Heart left ventricle (tissue), 16 donors: ENCODE measurements at places on chromosomes 6 and 20. TPM values are rescaled to one million over a fixed set of nuclear protein-coding genes. Genes with fewer than 3 reads are reported as not detected.

PTCHD4 gene
- total RNA-seq: 1.3 TPM

WFDC6 gene
- not detected for total RNA-seq

CFAP61 gene
- 45.8 TPM for total RNA-seq

- no peak overlapping the region for H3K27ac ChIP-seq
- no peak overlapping the region for H3K4me3 ChIP-seq
- H3K36me3 ChIP-seq: no peaks in the 10 kb centered on the region
- no peaks in the 10 kb centered on the region for H3K27me3 ChIP-seq
- DNase-seq: no peak
- no peaks in the 10 kb centered on the region for H3K4me1 ChIP-seq
Measured at GRCh38 chr6:90900034-90900433, 313.2 kb upstream of the MAP3K7 start.

- no peak overlapping the region for H3K27ac ChIP-seq
- no peak for DNase-seq
- H3K4me1 ChIP-seq: no peaks in the 10 kb centered on the region
- no peak overlapping the region for H3K4me3 ChIP-seq
Measured at GRCh38 chr6:159116343-159116742, 52.9 kb upstream of the FNDC1 start.

GRCh38 chr6:40585651-40586269 is 1.4 kb downstream of the LRFN2 start:
- H3K27me3 ChIP-seq: peaks cover 51% of the 10 kb centered on the region
- no peak overlapping the region for H3K4me3 ChIP-seq
- peaks cover 6% of the 10 kb centered on the region for H3K4me1 ChIP-seq
- H3K36me3 ChIP-seq: no peaks in the 10 kb centered on the region

- no peak overlapping the region for H3K27ac ChIP-seq
- peaks cover 25% of the 10 kb centered on the region for H3K36me3 ChIP-seq
- peak; percentile 23 for DNase-seq
- no peaks in the 10 kb centered on the region for H3K27me3 ChIP-seq
Measured at GRCh38 chr6:163554663-163555062, 140.1 kb downstream of the QKI start.

DNA sequence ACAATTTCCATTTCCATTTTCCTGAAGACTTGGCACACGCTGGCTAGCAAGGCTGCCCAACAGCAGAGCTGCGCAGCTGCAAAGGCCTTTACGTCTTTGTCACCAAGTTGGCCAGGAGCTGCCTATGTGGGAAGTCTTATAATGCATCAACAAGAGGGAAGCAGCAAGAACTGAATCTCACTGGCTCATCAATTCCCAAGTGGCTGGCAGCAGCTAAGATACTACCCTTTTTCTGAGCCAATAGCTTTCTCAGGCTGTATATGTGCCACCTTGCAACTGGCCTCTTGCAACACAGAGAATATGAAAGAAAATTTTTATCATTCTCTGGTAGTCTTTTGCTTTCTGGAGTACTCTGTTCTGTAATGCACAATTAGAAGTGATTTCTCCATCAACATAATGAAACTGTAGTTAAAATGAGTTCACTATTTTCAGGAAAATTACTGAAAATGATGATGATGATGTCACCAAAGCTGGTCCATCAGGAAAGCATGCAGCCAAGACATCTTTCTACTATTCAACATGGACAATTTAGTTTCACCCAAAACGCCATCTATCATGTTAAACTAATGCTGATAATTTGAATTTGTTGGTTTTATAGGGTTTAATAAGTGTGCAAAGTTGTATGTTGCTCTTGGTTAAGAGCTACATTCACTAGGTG is 97.3 kb upstream of the FOXA2 start:
- DNase-seq: no peak
- no peaks in the 10 kb centered on the region for H3K36me3 ChIP-seq
- H3K27ac ChIP-seq: no peak overlapping the region
- no peak overlapping the region for H3K4me3 ChIP-seq
- peaks cover 23% of the 10 kb centered on the region for H3K27me3 ChIP-seq
- peaks cover 9% of the 10 kb centered on the region for H3K4me1 ChIP-seq

GRCh38 chr6:138653435-138653834 is 120.1 kb upstream of the CCDC28A start:
- no peak for DNase-seq
- H3K4me1 ChIP-seq: no peaks in the 10 kb centered on the region
- H3K36me3 ChIP-seq: no peaks in the 10 kb centered on the region
- H3K4me3 ChIP-seq: no peak overlapping the region

GRCh38 chr6:3373597-3374203 is 83.2 kb downstream of the SLC22A23 start:
- H3K27me3 ChIP-seq: no peaks in the 10 kb centered on the region
- H3K36me3 ChIP-seq: no peaks in the 10 kb centered on the region
- no peak overlapping the region for H3K4me3 ChIP-seq
- H3K27ac ChIP-seq: no peak overlapping the region
- H3K4me1 ChIP-seq: peaks cover 6% of the 10 kb centered on the region
- DNase-seq: no peak

DNA sequence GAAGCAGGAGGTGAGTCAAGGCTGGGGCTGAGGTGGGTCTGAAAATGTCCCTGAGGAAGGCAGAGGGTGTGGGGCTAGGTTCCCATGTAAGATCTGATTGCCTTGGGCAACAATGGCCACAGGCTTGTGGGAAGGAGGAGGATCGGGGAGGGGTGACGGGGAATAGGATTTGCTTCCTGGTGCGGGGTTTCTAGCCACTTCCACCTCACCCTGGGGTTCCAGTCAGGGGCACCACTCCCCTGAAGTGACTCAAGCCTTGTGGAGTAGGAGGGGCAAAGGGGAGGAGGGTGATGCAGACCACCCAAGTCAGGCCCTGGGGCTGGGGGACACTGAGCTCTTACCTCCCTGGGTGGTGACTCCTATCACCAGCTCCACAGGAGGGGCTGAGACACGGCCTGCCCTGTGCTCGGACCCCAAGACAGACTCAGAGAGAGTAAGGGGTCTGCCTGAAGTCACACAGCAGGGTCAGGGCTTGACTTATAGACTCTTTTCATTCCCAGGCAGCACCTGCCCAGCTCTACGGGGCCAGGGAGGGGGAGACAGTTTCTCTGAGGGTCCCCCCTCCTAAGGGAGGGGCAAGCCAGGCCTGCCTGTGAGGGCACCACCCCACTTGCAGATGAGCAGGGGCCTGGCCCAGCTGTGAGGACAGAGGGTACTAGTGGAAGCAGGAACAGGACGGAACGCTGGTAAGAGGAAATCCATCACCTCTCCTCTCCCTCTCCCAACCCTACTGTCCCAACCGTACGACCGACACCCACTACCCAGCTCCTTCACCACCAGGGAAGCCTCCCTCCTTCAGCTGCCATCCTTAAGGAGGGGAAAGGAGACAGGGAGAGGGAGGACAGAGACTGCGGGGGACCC is 12.4 kb upstream of the SPDEF start:
- DNase-seq: no peak
- no peak overlapping the region for H3K27ac ChIP-seq
- no peaks in the 10 kb centered on the region for H3K36me3 ChIP-seq

DNA sequence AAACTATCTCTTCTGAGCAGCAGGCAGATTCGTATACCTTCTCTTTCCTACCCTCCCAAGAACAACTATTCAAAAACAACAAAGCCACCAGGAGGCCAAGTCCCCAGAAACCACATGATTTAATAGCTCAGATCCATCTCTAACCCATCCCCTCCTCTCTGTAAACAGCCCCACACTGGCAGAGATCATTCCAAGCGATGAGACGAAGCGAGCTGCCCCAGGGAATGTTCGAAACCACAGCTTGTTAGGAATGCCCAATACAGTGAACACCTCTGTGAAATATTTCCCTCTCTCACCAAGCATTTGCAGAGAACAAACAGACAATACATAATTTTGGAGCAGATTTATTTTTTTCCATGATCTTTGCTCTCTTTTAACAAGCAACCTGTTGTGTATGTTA is 231.8 kb downstream of the SOD2 start:
- no peak for DNase-seq
- H3K4me1 ChIP-seq: no peaks in the 10 kb centered on the region
- no peaks in the 10 kb centered on the region for H3K27me3 ChIP-seq
- H3K4me3 ChIP-seq: no peak overlapping the region
